ENCODE measurements at places on chromosomes 2 and 18.
A peak's percentile ranks its signal among the peaks of the same experiment; 100 is the strongest.

GRCh38 chr18:38576916-38577315, 1011.3 kb upstream of the CELF4 start:
- DNase-seq = no peak

DNA sequence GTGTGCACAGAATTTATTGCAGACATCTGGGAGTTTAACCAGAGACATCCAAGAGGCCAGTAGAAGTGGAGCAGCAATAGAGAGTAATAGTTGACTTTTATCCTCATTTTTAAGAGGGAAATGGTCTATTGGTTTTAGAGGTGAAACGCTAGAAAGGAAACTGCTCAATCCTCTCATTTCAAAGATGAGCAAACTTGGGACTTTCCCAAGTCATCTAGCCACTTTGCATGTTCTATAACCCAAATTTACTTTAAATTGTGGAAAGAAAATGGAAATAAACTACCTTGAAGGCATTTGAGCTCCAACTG, 601.7 kb downstream of the ARHGAP15 start:
- peak; percentile 18 for DNase-seq

DNA sequence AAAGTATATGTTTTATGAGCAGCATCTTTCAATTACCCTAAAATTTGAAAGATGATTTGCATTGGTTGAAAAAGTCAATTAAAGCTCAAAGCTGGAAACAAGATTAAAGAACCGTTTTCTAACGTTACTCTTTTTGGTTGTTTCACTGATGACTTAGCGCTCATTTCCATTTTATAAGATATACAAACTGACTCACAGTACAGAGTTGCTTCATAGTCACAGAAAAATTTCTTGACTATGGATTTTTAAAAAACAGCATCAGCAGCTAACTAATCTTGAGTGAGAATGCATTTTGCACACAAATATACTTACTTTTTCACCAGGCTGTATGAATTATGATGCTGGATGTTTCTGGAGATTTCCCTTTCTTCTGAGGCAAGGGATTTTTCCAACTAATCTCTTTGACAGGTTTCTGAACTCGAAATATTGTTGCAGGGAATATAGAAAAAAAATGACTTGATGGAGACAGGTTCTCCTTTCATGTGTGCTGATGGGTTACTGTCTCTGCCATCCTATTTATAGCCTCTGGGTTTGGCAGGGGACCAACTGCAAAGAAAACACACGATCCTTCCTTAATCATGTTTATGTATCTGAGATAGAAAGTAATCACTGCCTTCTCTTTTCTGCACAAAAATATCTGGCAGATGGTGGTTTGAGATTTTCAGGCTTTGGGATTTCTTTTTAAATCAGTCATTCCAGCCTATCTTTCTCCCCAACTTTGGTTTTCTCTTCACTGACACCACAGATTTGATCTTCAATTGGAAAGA, 129.4 kb upstream of the DAPL1 start:
- DNase-seq = no peak

GRCh38 chr2:104078431-104079157, 775.3 kb upstream of the POU3F3 start:
- DNase-seq = no peak
